ENCODE measurements at places on chromosomes 5 and 9.

DNA sequence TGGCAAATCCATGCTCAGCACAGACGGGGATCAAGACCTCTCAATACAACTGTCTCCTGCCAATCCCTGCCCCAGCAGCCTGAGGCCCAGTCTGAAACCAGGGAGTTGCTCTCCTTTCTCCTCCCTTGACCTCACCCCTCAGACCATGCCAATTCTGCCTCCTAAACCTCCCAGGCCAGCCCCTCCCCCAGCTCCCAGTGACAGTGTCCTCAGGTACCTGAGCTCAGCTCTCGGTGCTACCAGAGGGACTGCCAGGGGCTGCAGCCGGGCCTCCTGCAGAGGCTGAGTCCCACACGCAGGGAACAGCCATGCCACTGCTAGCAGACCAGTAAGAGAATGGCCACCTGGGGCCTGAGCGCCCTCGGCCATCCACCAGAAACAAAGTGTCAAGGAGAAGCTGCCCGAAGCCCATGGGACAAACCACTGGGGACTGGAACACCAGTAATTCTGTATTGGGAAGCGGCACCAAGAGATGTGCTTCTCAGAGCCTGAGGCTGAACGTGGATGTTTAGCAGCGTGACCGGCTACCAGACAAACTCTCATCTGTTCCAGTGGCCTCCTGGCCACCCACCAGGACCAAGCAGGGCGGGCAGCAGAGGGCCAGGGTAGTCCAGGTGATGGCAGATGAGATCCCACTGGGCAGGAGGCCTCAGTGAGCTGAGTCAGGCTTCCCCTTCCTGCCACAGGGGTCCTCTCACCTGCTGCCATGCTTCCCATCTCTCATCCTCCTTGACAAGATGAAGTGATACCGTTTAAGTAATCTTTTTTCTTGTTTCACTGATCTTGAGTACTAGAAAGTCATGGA is 557 bp upstream of the IL3 start:
- DNase-seq = no peak

- DNase-seq = no peak
Measured at GRCh38 chr9:92614763-92615461, 55.0 kb downstream of the IPPK start.

GRCh38 chr9:36166168-36166927 is 2.8 kb upstream of the CCIN start:
- DNase-seq = peak; percentile 74

DNA sequence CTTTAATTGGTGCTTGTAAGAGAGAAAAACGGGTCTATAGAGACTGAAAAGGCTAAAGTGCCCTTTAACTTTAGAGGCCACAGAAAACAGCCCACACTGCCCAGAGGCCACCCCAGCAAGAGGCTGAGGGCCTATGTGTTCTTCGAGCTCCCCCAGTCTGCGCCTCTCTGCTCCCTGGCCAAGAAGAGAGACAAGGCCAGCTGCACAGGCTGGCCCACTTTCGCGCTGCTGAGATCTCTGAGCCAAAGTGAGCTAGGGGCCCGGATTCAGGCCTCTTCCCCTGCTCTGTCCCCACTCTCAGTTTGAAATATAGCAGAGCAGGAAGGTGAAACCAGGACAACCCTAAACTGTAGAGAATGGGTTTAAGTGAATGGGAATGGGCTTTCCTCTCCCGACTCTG is 132.0 kb upstream of the TRIM32 start:
- no peak for DNase-seq

- no peak for DNase-seq
Measured at GRCh38 chr5:177611446-177612214, 11.7 kb downstream of the B4GALT7 start.

DNA sequence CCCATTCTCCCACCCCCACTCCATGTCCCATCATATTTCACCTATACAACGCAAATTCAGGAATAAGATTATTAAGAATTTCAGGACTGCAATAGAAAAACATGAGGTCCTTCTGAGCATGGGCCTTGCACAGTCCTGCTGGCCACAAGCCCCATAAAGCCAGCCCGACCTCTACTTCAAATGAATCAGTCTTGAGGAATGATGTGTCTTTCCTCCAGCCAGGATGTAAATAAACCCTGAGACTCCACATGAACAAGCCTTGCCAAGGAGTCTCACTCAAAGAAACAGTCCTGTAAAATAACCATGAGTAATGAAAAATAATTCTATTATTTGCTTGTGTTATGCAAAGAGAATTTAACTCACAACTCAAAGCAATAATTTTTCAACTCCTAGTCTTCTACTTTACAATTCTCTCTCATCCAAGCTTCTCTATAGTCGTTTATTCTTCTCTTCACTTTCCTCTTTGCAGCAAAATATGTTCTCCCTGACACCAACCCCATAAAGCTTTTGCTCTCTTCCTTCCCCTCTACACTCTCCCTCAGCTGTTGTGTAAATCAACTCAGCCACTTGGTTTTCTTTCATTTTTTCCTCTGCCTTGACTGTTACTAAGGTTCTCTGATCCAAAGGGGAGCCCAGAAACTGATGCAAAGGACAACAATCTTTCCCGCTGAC is 140.1 kb upstream of the MOCS2 start:
- DNase-seq = no peak

- no peak for DNase-seq
Measured at GRCh38 chr5:28430565-28431178, 1392.3 kb upstream of the CDH9 start.

GRCh38 chr5:144036476-144036875 is 134.0 kb downstream of the YIPF5 start:
- no peak for DNase-seq

DNA sequence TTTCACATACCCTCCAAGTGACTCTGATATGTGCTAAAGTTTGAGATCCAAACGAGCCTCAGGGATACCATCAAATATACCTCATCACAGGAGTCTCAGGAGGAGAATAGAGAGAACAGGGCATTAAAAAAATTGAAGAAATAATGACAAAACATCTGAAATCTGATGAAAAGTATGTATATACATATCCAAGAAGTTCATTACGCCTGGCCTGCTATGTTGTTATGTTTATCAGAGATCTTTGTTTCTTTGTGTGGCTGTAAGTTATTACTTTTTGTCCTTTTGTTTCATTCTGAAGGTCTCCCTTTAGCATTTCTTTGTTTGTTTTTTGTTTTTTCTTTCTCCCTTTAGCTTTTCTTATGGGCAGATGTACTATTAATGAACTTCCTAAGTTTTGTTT is 2.5 kb upstream of the CCL19 start:
- DNase-seq = no peak

GRCh38 chr5:9104571-9105339 is 441.1 kb downstream of the SEMA5A start:
- no peak for DNase-seq

DNA sequence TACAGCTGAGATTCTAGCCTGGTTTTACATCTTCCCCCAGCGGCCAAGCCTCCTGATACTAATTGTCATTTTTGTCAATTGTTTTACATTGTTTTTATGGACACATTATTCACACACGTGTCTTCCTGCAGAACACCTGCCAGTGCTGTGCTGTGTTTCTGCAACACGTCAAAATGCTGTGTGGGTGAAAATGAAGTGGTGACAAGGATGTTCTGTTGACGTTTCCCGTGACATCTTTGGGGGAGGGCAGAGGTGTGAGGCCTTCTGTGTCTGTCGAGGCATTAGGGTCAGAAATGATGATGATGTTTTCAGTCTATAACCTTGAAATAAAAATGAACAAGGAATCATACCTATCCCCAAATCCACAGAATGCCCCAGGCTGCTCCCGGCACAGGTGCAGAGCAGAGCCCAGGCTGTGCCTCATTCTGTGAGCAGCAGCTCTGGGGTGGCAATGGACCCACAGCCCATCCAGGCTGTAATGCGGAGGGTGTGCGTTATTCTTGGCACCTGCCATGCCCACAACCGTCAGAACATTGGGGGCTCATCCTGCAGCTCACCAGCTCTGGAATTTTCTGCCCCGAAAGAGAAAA is 23.6 kb upstream of the CEP72 start:
- DNase-seq = no peak

GRCh38 chr5:128722551-128722950 is 184.5 kb upstream of the FBN2 start:
- DNase-seq = no peak

DNA sequence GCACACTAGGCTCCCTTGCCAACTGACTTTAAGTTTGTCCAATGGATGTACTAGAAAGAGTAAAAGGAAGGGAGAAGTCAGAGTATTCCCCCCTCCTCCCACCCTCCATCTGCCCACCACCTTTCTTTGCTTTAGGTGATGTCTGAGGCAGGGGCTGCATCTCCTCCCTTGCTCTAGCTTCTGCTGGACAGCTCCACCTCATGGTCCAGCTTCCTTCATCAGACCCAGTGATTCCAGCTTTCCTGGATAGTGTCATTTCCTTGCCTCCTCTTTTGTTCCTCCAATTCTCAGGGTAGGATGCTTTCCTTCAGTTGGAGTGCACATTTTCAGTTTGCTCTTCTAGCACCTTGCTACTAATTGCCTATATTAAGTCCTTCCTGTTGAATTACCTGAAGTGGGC is 67.4 kb downstream of the RAD23B start:
- DNase-seq = no peak

GRCh38 chr9:68715181-68715456 is 10.1 kb downstream of the PIP5K1B start:
- DNase-seq = no peak

DNA sequence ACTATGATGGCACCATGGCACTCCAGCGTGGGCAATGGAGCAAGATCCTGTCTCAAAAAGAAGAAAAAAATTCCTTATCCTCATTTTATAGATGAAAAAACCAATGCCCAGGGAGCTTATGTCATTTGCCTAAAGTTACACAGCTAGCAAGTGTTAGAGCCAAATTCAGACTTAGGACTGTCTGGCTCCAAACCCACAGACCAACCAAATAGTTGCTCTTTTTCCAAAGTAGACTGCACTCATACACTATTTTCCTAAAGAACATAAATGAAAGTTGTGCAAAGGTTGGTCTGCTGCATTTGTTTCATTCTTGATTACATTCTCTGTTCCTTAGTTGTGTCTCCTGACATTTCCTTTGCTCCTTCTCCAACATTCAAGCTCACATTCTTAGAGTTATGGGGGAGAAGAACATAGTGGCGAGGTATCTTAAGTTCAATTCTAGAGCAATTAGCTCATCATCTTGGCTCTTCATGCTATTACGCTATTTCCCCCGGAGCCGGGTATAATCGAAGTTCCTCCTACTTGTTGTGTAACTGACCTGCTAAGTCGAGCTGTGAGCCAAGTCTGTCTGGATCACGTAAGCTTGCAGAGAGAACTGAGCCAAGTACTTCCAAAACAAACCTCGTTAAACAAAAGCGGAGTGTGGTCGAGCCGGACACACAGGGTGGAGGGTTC is 138.3 kb downstream of the RFK start:
- DNase-seq = no peak

- no peak for DNase-seq
Measured at GRCh38 chr5:39413771-39414170, 11.0 kb downstream of the DAB2 start.

GRCh38 chr5:2147504-2148311 is 265.0 kb upstream of the IRX4 start:
- DNase-seq = no peak

GRCh38 chr5:53109056-53109442 is 508 bp downstream of the MOCS2 start:
- no peak for DNase-seq

- no peak for DNase-seq
Measured at GRCh38 chr5:72228960-72229359, 91.1 kb downstream of the MRPS27 start.

- no peak for DNase-seq
Measured at GRCh38 chr9:134061019-134061687, 6.7 kb downstream of the BRD3 start.

- DNase-seq = no peak
Measured at GRCh38 chr5:133273661-133274596, 222.1 kb downstream of the HSPA4 start.

DNA sequence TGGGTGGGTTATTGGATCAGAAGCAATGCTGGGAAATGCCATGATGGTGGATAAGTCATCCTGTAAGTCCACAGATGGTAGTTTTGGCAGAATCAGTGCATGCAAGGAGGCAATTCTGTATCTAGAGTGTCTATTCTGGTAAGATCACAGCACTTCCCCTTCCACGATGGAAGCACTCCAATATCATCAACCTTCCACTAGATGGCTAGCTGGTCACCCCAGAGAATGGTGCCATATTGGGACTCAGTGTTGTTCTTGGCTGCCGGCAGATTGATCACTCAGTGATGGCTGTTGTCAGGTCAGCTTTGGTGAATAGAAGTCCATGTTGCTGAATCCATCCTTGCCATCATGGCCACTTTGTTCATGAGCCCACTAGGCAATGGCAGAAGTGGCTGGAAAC is 553.5 kb downstream of the CSNK1G3 start:
- DNase-seq = no peak

DNA sequence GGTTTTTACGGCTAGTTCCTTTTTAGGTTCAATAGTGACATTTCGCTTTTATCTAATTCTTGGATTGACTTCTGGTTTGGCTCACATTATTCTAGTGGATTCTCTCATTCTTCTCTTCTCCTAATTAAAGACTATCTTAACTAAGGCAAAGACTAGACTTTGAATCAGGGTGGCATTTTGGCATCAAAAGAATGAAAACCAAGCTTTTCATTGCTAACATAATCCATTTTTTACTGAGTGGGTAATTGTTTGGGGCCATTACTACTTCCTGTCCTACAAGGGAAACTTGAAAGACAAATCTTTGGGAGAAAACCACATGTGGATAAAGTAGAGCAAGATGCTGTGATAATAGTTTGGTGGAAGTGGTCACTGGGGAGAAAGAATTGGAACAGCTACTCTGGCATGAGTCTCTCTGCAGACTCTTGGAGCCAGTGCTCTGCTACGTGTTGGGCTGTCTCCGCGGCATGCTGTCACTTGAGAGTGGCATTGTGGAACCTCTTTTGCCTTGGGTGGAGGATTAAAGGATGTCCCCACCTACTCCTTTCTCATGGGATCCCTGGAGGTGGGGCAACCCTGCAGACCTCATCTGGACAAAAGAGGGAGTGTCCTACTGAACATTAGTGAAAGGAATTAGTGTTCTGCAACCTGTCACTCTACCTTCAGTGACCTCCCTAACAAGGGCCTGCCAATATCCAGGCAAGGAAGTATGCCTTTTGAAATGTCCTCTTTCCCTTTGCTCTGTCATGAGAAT is 280.4 kb downstream of the PSAT1 start:
- no peak for DNase-seq

DNA sequence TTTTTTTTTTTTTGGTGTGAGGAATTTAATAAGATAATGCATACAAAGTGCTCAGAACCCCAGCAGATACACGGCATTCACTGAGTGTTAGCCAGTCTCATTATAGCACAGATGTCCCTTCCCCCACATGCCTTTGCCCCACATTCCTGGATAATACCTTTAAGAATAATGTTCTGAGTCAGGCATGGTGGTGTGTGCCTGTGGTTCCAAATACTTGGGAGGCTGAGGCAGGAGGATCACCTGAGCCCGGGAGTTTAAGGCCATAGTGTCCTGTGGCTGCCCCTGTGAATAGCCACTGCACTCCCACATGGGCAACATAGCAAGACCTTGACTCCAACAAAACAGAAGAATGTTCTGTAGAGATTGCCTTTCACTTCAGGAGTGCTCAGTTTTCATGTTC is 24.2 kb upstream of the ANKRD18A start:
- no peak for DNase-seq

DNA sequence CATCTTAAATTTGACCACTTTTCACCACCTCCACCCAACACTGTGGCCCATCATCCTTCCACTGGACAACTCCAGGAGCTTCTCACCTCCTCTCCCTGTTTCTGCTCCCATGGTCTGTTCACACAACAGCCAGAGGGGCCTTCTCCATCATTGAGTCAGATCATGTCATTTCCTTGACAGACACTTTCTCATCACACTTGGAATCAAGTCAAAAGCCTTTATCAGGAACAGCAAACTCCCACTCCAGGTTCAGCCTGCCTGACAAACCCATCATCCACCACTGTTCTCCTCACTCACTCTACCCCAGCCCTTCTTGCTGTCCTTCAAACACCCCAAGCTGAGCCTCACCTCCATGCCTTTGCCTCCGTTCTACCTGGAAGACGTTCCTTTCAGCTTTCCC is 78.4 kb upstream of the ADRA1B start:
- no peak for DNase-seq
